Body of pancreas (tissue), 4 donors: ENCODE measurements at places on chromosomes 12 and 14.

DNA sequence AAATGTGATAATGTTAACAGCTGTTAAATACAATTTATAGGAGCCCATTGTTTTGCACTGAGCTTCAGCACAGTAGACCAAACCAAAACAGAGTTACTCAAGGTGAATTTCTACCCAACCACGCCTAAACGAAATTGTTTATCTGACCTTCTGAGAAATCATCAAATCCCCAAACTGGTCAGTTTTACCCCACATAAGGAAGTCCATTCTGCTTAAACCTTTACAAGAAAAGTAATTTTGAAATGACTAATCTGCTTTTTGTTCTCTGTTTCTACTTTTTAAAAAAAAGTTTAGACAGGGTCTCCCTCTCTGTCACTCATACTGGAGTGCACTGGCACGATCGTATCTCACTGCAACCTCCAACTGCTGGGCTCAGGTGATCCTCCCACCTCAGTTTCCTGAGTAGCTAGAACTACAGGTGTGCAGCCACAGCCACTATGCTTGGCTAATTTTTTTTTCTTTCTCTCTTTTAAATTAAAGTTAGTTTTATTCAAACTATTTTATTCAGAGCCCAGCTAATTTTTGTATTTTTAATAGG, 1.4 kb upstream of the RNF10 start:
- no peak for DNase-seq

- DNase-seq, result no peak
Observed at GRCh38 chr12:50894241-50894640, 51.5 kb downstream of the TMPRSS12 start.

GRCh38 chr14:70036665-70037064, 152.1 kb downstream of the SLC8A3 start:
- DNase-seq, result no peak

GRCh38 chr12:44874981-44875416, 1.1 kb downstream of the NELL2 start:
- DNase-seq, result no peak

GRCh38 chr12:85072826-85073225, 36.7 kb downstream of the LRRIQ1 start:
- no peak for DNase-seq
